ENCODE measurements at places on chromosomes 2 and 18.

DNA sequence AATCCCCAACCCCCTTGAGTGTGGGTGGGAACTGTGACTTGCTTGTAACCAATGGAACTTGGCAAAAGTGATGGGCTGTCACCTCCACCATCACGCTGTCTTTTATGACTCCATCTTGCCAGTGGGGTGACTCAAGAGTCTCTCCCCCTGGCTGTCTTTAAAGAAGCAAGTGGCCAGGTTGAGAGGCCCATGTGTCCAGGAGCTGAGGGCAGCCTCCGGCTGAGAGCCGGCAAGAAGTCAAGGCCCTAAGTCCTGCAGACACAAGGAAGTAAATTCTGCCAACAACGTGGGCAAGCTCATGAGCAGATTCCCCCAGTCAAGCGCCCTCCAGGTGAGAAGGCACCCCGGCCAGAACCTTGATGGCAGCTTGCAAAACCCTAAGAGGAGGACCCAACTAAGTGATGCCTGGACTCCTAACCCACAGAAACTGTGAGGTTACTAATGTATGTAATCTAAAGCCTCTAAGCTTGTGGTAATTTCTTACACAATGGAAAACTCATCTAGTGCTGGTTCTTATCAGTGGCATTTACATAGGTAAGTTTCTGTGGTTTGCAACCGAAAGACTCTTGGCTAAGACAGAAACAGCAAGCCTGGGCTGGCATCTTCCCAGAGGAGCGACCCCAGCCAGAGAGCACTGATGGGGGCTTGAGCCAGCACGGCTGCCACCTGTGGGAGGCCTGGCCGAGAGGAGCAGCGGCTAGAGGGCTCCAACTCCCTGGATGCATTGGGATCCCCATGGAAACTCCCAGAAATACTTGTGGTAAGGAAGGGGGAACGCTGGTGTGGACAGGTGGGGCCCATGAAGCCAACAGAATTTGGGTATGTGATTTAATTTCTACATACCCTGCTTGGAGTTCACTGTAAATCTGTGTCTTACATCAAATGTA lies 49.3 kb downstream of the CIB4 start:
- no peak for DNase-seq

DNA sequence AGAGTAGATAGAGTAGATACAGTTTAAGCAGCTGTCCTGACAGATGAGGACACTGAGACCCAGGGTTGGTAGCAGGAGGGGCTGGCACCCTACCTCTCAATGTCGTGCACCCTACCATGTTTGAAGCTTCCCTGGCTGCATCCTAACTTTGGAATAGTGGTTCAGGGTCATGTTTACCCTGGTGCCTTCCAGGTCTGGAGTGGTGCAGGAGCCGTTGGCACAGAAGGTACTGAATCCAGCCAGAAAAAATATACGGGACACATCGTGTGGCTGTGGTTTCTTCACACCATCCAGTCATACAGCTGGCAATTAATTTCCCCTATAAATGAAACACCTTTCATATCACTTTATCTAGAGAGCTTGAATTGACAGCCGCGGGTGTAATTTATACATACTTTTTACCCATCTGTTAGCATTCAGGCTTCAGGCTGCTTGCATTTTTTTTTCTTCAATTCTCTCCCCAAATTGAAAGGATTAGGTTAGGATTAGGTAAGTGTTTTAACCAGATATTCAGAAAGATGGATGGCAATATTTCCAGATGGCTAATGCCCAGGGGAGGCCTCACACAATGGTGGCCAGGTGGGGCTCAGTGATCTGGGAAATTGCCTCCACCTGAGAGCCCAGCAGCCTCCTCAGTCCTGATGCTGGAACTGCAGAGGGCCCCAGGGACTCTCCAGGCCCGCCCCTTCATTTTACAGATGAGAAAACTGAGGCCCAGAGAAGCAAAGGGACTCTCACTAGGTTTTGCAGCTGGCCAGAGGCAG lies 127.0 kb downstream of the CELF4 start:
- no peak for DNase-seq

GRCh38 chr2:64086347-64087082 lies 57.7 kb downstream of the PELI1 start:
- DNase-seq = no peak

GRCh38 chr2:240747256-240747655 lies 55.6 kb downstream of the AQP12A start:
- DNase-seq = no peak

GRCh38 chr2:9693196-9693491 lies 62.3 kb upstream of the YWHAQ start:
- peak; percentile 67 for DNase-seq

GRCh38 chr18:48622911-48623431 lies 84.1 kb downstream of the CTIF start:
- DNase-seq = no peak

DNA sequence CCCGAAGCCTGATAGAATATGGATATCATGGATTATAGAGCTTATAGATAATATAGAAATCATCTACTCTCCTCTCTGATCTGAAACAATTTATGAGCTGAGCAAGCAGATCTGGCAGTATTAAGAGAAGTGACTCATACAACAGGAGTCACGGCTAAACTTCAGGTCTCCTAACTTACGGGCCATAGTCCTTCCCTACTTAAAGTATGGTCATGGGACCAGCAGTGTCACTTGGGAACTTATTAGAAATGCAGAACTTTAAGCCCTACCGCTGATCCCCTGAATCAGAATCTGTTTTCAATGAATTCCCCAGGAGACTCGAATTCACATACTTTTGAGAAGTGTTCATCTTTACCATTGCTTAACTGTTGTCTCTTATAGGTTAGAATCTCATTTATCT lies 195.7 kb upstream of the FANCL start:
- no peak for DNase-seq

DNA sequence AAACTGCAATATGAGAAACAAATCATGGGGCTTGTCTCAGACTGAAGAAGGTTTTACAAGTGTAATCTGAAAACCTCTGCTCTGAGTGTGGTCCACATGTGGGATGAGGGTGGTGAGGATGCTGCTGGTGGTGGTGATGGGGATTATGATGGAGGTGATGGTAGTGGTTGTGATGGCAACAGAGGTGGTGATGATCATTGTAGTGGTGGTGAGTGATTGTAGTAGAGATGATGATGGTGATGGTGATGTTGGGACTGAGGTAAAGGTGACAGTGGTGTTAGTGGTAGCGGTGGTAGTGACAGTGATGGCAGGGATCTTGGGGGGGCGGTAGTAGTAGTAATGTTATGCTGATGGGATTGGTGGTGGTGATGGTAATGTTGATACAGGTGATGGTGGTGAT lies 217.8 kb downstream of the ANAPC1 start:
- no peak for DNase-seq

Measured in left cardiac atrium (tissue), 4 donors.